Suprapubic skin (tissue), 4 donors: ENCODE measurements at places on chromosomes 3 and 15.

GRCh38 chr3:68373727-68374126 lies 558.6 kb downstream of the TAFA4 start:
- no peak for DNase-seq

GRCh38 chr3:15438983-15439382 lies 11.6 kb downstream of the EAF1 start:
- no peak for DNase-seq

- DNase-seq = no peak
These were observed 14.1 kb upstream of the CXCR6 start for GRCh38 chr3:45929042-45929679.

GRCh38 chr3:94092086-94092485 lies 29.2 kb downstream of the NSUN3 start:
- DNase-seq = no peak

DNA sequence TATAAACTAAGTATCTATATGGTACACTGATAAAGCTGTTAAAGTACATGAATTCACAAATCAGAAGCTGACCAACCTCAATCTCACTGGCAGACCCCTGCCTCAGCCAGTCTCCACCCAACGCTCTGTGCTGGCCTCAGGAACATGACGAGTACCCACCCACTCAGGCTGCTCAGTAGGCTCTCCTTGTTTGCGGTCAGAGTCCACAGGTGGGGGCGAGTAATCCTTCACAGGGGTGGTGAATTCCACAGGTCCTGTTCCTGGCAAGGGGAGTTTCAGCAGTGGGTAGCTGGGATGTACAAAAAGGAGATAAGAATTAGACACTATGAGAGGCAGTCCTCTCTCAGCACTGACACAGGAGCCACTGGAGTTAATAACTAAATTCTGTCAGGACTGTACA lies 40.9 kb downstream of the SCAP start:
- no peak for DNase-seq

GRCh38 chr3:172383306-172383796 lies 64.9 kb downstream of the GHSR start:
- DNase-seq = no peak

DNA sequence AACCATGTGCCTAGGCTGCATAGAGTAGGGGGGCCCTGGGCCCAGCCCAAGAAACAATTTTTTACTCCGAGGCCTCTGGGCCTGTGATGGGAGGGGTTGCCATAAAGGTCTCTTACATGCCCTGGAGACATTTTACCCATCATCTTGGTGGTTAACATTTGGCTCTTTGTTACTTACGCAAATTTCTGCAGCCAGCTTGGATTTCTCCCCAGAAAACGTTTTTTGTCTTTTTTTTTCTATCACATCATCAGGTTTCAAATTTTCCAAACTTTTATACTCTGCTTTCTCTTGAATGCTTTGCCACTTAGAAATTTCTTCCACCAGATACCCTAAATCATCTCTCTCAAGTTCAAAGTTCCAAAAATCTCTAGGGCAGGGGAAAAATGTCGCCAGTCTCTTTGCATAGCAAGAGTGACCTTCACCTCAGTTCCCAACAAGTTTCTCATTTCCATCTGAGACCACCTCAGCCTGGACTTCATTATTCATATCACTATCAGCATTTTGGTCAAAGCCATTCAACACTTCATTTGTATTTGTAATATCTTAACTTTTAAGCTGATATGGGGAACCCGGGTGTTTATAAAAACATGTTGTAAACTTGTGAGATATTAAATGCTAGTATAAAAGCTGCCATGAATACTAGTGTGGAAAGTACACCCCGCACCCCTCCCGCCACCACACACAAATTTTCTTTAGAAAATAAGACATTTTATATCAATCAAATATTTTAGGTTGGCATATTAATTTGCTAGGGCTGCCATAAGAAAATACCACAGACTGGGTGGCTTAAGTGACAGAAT lies 56.0 kb upstream of the PLSCR4 start:
- DNase-seq = no peak

- no peak for DNase-seq
These were observed 91.2 kb downstream of the AQP9 start for GRCh38 chr15:58229297-58229768.

DNA sequence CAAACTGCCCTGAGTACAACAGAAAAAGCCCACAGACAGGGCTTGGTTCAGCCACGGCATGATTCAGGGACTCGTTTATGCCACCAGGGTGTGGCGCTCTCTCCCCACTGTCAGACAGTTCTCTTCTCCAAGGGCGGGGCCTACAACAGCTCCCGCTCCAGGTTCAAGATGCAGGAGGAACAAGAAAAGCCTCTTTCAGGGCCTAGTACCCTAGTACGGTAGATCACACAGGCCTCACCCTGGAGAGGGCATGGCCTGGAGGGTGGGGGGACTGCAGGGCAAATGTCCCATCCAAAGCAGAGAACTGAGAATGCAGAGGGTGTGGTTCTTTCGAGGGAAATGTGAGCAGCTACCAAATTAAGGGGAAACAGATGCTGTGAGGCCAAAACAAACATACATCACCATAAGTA lies 12.0 kb downstream of the MESD start:
- DNase-seq = peak; percentile 86

DNA sequence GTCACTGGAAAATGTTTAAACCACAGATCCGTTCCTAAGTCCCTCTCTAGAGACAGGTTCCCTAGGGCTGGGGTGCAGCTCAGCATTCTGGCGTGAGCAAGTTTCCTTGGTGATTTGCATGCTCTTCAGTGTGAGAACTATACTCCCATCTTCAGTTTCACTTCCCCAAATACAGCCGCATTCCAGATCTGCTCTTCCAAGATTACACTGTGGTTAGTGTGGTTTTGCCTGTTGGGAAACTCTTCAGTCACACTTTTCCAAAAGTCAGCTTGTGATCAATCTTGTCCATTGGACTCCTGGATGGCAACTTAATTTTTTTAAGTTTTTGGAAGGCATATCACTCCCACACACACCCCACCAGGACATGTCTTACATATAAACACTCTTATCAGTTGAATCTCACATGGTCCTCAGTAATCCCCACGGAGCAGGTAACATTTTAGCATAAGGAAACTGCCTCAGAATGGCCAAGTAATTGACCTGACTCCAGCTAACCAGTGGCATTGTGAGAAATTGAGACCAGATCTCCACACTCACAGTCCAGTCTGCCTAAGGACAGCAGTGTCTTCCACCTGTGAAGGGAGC lies 33.5 kb upstream of the PTPN23 start:
- no peak for DNase-seq

- no peak for DNase-seq
These were observed 652.5 kb upstream of the NECTIN3 start for GRCh38 chr3:110419096-110419495.

DNA sequence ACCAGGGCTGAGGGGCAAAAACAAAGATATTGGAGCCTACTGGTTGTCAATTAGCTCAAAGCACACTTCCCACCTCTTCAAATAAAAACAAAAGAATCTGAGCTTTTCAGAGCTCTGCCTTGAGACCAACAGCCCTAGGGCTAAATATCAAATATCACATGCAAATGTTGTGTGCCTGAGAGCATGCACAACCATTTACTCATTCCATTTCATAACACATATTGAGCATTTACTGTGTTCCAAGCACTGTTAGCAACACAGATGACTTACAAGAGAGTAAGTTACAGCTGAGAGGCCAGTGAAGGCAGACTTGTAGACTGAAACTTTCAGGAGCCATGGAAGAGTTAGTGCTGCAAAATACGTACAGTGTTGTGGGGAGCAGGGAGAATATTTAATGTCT lies 222.4 kb downstream of the CPNE4 start:
- DNase-seq = no peak

DNA sequence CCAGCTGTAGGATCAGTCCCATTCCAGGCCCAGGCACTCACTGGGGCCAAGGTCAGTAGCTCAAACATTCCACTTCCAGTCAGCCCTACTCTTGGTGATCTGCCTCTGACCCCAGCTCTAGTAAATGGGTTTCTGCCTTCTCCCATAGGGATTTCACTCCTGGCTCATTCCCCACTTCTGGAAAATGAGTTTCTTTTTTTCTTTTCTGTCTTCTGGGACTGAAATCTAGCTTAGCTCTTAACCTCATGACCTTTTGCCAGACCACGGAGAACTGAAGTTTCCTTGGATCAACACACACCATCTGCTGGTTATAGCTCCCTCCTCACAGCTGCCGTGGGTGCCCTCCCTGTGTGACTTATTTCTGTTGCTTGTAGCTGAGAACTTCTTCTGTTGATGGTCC lies 21.3 kb downstream of the MME start:
- DNase-seq = no peak

DNA sequence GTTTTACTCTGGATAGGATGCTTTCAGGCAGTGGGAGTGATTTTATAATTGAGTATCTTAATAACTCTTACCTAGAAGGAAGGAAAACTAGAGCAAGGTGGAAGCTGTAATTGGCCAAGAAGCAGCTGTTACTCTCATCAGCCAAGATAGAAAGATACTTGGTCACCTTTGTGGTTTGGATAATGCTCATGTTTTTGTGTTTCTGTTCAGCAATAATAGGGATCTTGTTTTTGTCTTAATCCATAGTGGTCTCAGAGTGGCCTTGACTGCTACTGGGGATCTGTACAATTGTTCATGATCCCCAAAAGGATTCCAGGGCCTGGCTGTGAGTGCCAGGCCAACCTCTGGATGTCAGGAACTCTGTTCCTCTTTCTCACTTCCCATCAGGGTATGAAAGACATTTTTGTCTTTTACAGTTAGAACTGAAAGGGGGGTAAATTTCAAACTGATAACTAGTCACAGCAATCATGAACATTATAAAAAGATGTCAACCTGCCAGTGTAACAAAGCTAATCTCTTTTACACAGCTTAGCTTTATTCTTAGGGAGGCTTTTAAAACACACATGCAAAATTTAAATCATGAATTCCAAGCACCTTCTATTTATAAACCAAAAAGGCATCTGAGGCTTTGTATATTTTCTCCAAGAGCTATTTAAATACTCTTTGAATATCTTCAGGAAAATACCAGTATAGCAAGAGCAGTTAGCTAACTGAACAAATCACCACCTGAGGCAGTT lies 6.0 kb downstream of the UBL7 start:
- no peak for DNase-seq

GRCh38 chr3:100992231-100993012 lies 799 bp downstream of the ABI3BP start:
- no peak for DNase-seq

GRCh38 chr3:43915546-43915945 lies 224.8 kb downstream of the ABHD5 start:
- no peak for DNase-seq

DNA sequence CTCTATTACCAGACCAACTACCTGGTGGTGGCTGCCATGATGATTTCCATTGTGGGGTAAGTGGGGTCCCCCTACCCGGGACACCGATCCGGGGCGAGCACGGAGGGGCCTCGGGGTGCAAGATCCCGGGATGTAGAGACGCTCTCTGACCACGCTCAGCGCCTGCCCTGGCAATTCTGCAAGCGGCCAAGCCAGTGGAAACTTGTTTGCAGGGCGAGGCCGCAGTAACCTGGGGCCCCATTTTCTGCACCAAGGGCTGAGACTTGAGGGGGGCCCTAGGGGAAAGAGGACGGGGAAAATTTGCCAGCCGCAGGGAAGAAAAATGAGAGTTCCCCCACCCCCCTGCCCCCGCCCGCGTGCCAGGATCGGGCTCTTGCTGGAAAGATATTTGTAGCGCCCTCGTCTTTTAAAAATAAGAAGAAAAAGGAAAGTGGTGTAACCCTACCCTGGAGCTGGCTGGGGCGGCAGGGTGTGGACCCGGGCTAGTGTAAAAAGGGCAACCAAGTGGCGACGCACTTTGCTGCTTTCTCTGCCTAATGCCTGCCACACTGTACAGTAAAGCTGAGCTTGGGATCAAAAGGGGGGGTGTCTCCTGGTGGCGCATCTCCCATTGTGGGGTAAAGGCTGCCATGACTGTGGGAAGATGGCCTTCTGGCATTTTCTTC lies 563 bp downstream of the ARL6IP5 start:
- peak; percentile 70 for DNase-seq

GRCh38 chr3:170997961-170998913 lies 28.3 kb downstream of the SLC2A2 start:
- DNase-seq = no peak

DNA sequence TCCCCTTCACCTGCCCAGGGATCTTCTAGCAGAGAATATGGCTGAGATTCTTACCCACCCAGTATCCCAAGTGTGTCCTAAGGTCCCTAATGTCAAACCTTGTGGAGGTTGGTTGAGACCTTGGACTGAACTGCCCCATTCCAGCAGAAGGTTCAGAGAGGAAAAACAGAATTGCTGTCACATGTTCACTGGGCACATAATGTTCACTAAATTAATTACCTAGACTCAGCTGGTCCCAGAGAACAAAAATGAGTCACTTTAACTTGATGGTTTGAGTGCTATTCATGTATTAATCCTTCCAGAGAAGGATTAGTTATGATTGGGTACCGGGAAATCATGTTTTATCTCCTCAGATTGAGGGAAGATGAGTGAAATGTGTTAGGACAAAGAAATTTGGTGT lies 171.3 kb upstream of the GADL1 start:
- no peak for DNase-seq

GRCh38 chr3:134594331-134594741 lies 56.5 kb downstream of the KY start:
- DNase-seq = no peak

DNA sequence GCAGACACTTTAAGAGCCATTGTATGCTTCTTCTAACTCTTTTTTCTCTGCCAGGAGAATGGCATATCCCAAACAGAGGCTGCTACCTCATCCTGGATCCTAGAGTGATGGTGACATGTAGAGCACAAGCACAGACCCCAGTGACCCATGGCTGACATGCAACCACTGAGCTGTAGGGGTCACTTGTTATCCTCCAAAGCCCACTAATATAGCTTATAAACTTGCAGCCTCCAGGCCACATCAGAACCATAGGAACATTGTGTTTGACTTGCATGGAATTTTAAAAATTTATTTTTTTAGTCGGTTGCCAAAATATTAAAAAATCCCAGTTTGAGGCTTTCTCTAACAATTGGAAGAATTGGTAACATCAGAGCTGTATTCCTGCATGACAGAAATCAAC lies 283.0 kb upstream of the WNT5A start:
- no peak for DNase-seq

- no peak for DNase-seq
These were observed 24.7 kb downstream of the XPC start for GRCh38 chr3:14153663-14154062.

DNA sequence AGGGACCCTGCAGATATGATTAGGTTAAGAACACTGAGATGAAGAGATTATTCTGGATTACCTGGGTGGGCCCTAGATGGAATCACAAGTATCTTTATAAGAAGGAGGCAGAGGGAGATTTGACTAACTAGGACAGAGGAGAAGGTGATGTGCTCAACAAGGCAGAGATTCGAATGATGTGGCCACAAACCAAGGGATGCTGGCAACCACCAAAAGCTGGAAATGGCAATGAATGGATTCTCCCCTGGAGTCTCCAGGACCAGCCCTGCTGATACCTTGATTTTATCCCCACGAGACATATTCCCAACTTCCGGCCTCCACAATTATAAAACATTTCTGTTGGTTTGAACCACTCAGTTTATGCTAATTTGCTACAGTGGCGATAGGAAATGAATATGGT lies 42.9 kb downstream of the RGMA start:
- no peak for DNase-seq

GRCh38 chr3:55746808-55747413 lies 259.8 kb upstream of the WNT5A start:
- no peak for DNase-seq

GRCh38 chr3:59816312-59816711 lies 766.5 kb upstream of the CFAP20DC start:
- DNase-seq = no peak
